MCF 10A (cell line): ENCODE measurements at places on chromosomes 4 and X. TPM values are rescaled to one million over a fixed set of nuclear protein-coding genes. Genes with fewer than 3 reads are reported as not detected.

DNA sequence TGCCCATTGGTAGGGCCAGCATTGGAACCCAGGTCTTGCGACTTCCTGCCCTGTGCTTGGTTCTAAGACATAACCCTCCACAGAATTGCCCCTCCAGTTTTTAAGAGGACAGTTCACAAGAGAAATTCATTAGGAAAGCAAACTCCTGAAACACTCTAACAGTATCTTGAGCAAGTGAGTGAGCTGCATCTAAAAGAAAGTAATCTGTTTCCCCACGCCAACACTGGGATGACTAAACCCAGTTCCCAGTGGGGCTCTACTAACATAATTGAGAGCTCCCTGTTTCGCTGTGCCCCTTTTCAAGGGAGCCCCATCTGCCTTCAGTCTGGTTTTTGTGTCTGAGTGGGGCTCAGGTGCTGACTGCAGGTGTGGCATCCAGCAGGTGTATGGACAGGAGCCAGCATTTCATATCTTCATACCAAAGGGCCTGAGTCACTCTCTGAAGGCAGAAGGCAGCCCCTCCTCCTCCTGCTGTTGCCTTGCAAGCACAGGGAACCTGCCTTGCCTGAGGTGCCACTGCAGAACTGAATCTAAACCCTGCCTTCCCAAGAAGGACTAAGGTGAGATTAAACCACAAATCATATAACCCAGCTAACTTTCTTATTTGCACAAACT is 8.0 kb downstream of the AMOT start:
- H3K27ac ChIP-seq: no peak overlapping the region
- peaks cover 78% of the 10 kb centered on the region for H3K27me3 ChIP-seq
- no peaks in the 10 kb centered on the region for H3K4me1 ChIP-seq
- no peak overlapping the region for H3K4me3 ChIP-seq
- peak; percentile 54 for DNase-seq

- H3K27ac ChIP-seq: no peak overlapping the region
- no peaks in the 10 kb centered on the region for H3K4me1 ChIP-seq
- H3K27me3 ChIP-seq: no peaks in the 10 kb centered on the region
- no peak overlapping the region for H3K4me3 ChIP-seq
- no peak for DNase-seq
These were observed 1034.2 kb upstream of the PCDH10 start for GRCh38 chr4:132114885-132115284.

DNA sequence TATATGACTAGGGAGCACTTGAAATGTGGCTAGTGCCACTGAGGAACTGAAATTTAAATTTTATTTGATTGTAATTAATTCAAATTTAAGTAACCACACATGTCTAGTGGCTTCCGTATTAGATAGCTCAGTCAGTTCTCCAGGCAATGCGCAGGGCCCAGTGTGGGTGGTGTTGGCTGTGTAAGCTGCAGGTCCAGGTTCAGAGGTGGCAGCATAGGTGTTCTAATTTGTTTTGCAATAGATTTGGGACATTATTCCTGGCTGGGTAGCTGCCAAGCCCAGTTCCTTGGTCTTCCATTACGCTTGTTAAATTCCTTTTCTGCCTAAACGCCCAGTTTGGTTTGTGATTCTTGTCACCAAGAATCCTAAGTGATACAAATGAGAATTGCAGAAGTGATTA is 79.5 kb downstream of the FAM184B start:
- H3K27ac ChIP-seq: no peak overlapping the region
- no peaks in the 10 kb centered on the region for H3K36me3 ChIP-seq
- DNase-seq: no peak
- H3K4me3 ChIP-seq: no peak overlapping the region
- peaks cover 22% of the 10 kb centered on the region for H3K27me3 ChIP-seq

DNA sequence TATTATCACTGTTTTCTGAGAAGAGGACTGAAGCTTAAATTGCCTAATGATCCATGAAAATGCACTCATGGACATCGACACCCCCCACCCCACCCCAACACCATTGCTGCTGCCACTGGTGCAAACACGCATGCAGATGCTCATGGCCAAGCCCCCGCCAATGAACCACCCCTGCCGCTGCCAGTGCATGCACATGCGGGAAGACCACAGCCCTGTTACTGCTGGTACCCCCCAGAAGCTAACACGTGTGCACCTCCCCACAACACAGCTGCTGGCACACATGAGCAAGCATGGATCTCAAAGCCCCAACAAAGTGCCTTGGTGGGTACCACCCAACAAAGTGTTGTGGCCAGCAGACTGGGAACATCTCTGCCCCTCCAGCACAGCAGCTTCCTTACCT is 594.1 kb upstream of the FAT1 start:
- H3K36me3 ChIP-seq: no peaks in the 10 kb centered on the region
- H3K4me3 ChIP-seq: no peak overlapping the region
- H3K27me3 ChIP-seq: no peaks in the 10 kb centered on the region
- no peaks in the 10 kb centered on the region for H3K4me1 ChIP-seq

GRCh38 chrX:31168551-31168950 is 96.7 kb upstream of the FTHL17 start:
- H3K27ac ChIP-seq: no peak overlapping the region
- no peak for DNase-seq

GRCh38 chr4:125492957-125493356 is 178.2 kb downstream of the FAT4 start:
- H3K27me3 ChIP-seq: no peaks in the 10 kb centered on the region
- no peaks in the 10 kb centered on the region for H3K4me1 ChIP-seq
- no peak overlapping the region for H3K4me3 ChIP-seq
- no peak for DNase-seq
- H3K27ac ChIP-seq: no peak overlapping the region

- no peak overlapping the region for H3K27ac ChIP-seq
- no peaks in the 10 kb centered on the region for H3K4me1 ChIP-seq
- no peak overlapping the region for H3K4me3 ChIP-seq
- peaks cover 59% of the 10 kb centered on the region for H3K36me3 ChIP-seq
These were observed 17.3 kb downstream of the TBC1D14 start for GRCh38 chr4:6926681-6927478.

- no peaks in the 10 kb centered on the region for H3K36me3 ChIP-seq
- H3K27me3 ChIP-seq: no peaks in the 10 kb centered on the region
- H3K4me1 ChIP-seq: peaks cover 33% of the 10 kb centered on the region
- peak overlapping the region; percentile 77 for H3K4me3 ChIP-seq
These were observed 868 bp downstream of the AFAP1 start for GRCh38 chr4:7938609-7939376.

Gene TIMP1
- total RNA-seq: 647 and 720 TPM in 2 replicates

Gene SHROOM4
- 0.12 TPM in 1 of 2 replicates, not detected in the other for total RNA-seq

Gene GC
- total RNA-seq: not detected in 2 replicates

Gene TGIF2LX
- not detected in 2 replicates for total RNA-seq
